ENCODE measurements at places on chromosomes 2 and 18.

- no peak for DNase-seq
Observed at GRCh38 chr2:213064099-213064498, 87.3 kb downstream of the IKZF2 start.

GRCh38 chr18:33010149-33010548 is 237.3 kb upstream of the KLHL14 start:
- no peak for DNase-seq

GRCh38 chr2:169480079-169480465 is 778 bp downstream of the BBS5 start:
- no peak for DNase-seq

DNA sequence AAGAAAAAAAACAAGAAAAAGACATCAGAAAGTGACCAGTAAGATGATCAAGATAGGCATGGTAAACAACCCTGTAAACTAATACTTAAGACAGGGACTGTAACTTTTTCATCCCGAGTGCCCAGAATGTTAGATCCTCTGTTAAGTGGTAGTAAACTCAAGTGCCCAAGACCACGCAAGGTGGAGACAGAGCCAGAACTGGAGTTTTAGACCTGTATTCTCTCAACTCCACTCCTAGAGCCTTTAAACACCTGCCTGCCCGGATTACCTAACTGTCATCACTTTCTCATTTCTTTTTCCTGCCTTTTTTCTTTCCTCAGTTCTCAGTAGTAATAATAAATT is 75.2 kb upstream of the CDCA7 start:
- no peak for DNase-seq

DNA sequence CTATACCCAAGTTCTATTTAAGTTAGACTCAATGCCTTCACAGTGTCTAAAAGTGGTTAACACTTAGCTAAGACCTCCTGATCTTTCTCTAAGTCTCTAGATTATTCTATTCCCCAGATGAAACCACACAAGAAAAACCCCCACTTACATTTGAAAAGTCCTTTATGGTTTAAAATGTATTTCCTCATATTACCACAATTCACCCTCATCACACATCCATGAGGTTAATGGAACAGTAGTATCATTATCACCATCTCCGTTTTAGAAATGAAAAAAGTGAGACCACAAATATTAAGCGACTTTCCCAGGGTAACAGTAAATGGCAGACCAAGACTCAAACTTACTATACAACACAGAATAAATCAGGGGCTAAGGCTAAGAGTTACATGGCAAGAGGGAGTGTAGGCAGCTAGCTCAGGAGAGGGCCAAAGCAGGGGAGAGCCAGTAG is 28.6 kb downstream of the EPG5 start:
- DNase-seq: no peak
